ENCODE measurements at places on chromosomes 11 and 22.

GRCh38 chr11:107679255-107680024, 32.4 kb downstream of the SLN start:
- no peak for DNase-seq

DNA sequence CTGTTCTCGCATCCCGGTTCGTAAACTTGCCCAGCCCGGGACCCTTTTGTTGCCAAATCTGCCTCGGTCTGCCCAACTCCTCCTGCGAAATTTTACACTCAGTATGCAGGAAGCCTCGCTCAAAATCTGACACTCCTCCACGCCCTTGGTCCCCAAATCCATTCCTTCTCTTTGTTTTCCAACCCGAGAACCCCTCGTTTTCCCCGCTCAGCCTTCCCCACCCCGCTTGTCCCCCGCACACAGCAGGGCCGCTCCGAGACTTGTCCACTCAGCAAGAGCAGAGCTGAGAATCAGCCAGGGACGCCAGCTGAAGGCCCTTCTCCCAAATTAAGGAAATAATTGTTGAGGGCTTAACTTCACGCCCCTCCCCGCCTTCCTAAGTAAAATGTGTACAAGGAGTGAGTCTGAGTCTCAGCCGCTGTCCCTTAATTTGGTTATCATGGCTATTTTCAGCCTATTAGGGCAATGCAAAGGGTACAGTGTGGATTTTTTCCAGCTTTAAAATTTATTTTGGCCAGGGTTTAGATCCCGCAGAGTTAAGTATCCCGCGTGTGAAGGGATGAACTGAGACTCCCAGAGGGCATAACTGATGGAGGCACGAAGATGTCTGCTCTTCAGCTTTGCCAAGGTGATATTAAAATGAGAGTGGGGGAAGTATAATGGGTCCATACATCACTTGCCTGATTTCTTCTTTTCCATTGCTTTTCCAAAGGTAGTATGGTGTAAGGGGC, 581 bp upstream of the FBXO3 start:
- DNase-seq, result no peak

GRCh38 chr11:104897891-104898684, at the start of gene CASP12:
Gene CASP12, minus strand, starts transcription at chr11:104898460.
- no peak for DNase-seq

- DNase-seq, result no peak
Measured at GRCh38 chr11:971092-971690, 45.5 kb downstream of the AP2A2 start.

GRCh38 chr11:100872951-100873740, 186.1 kb downstream of the ARHGAP42 start:
- DNase-seq, result no peak
